LHCN-M2 (cell line): ENCODE measurements at places on chromosomes 3 and 15.
A peak's percentile ranks its signal among the peaks of the same experiment; 100 is the strongest.

- no peak for DNase-seq
Measured at GRCh38 chr15:101313041-101313761, 18.2 kb upstream of the SNRPA1 start.

DNA sequence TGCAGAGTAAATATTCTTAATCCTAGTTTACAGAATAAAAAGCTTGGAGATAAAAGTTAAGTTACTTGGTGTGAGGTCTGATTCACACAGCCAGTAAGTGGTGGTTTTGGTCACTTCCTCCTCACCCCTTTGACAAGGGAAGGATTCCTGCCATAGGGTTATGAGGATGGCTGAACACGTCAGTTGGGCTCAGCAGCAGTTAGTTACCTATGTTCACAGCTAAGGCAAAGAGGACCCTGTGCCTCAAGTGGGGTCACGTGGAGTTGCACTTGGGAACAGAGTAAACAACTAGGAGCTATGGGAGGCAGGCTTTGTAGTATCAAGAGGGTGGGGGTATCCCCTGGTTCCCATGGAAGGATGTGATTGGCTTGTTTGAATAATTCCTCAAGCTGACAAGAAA is 232.2 kb downstream of the UBE2E2 start:
- DNase-seq = no peak

DNA sequence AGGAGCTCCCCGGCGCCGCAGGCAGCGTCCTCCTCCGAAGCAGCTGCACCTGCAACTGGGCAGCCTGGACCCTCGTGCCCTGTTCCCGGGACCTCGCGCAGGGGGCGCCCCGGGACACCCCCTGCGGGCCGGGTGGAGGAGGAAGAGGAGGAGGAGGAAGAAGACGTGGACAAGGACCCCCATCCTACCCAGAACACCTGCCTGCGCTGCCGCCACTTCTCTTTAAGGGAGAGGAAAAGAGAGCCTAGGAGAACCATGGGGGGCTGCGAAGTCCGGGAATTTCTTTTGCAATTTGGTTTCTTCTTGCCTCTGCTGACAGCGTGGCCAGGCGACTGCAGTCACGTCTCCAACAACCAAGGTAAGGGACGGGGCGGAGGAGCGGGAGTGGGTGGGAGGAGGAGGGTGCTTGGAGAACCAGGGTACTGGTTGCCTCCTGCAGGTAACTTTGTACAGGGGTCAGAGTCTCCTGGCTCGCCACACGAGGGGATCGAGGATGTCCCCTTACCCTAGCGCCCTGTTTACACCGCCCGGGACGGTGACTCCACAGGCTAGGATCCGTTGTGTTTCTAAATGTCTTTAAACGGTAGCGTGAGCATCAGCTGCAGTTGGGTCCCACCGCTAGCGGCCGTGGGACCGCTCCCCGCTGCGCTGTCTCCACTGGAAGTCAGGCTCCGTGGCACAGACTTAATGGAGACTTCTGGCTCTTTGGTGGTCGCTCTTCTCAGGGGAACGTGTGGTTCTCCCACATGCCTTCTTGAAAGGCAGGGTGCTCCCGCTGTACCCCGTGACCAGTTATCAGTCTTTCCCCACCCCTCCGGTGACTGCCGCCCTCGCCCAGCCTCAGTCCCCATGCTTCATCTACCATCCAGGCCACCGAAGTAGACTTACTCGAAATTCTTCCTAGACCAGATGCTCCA is 515 bp downstream of the EPHA6 start:
- DNase-seq = no peak

GRCh38 chr3:29582273-29582672 is 301.4 kb downstream of the RBMS3 start:
- no peak for DNase-seq

- DNase-seq = no peak
Measured at GRCh38 chr15:70031713-70032112, 66.0 kb downstream of the TLE3 start.

GRCh38 chr3:24363242-24363641 is 131.4 kb downstream of the THRB start:
- DNase-seq = no peak

DNA sequence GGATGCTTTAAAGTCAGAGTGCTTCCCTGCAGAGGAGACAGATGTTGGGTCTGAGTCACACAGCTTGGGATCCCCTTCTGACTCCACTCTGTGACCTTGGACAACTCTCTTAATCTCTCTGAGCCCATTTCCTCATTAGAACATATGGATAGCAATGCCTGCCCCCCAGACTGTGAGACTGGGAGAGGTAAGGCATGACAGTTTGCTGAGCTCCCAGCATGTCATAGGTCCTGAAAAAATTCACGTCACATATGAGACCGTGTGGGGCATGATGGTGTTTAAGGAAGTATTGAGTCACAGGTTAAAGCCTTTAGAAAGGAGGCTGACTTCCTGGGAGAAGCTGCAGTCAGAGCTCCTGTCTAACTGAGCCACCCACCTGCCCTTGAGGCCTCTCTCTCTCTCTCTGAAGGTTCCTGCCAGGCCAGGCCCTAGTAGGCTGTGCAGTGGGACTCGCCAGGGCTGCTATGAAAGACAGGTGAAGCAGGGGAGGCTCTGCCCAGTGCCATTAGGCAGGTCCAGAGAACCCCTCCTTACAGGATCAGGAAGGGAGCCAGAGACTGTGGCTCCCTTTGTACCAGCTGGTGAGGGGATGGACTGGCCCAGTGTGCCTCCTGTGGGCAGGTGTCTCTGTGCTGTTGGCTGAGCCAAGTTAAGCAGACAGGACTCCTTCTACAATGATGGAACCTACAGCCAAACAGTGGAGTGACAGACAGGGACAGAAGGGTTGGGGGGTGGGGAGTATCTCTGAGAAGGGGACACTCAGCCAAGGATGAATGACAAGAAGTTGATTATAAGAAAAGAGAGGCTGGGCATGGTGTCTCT is 19.5 kb upstream of the DOCK3 start:
- DNase-seq = peak; percentile 55

DNA sequence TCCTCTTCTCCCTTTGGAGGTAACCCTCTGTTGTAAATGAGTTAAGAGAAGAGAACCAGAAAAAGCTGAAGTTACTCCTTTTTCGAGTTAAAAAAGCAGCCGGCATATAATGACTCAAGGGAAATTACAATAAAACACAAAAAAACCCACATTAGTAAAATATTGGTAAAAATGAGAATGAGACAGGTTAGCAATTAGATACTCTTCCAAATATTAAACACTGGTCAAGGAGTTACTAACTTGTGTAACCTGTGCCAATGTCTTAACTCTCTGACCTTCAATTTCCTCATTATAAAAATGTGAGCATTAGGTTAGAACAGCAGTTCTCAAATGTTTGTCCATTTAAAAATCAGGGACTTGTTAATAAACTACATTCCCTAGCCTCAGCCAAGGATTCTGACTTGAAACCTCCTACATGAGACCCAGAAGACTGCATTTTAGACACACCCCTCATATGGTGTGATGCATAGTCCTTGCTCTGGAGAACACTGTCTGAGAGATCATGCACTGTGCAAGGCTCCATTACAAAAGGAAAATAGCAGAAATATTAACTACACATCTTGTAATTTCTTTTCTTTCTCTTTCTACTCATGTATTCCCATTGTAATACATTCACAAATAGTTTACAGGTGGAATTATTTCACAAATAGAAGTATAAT is 42.7 kb upstream of the TOP2B start:
- DNase-seq = no peak

DNA sequence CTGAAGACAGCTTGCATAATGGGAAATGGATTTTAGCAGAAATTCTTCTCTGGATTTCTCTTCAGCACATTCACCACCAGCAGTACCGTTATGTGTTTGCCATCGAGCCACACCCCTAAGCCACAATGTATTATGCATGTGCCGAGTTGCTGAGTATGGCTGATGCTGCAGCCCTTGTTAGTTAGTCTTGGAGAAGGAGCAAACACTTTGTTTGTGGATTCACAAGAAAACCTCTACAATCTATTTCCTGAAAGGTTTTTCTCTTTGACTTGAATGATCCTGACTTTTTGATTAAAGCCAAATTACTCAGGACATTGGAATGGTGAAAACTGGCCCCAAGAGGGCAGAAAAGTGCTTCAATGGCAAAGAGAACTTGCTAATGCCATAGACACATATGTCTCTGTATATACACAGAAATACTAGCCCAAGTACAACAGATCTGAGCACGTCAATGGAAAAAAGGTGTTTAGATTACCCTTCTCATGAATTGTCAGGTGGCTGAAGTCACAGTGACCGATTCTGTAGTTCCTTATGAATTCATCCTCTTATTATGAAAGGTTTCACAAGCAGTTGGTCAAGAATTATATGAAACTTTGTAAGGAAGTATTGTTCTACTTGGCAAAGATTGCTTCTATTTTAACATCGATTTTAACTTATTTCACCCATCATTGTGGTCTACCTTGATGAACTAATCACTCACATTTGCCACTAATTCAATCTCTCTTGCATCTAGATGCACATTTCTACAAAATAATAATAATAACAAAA is 103.0 kb downstream of the P3H2 start:
- DNase-seq = peak; percentile 85

DNA sequence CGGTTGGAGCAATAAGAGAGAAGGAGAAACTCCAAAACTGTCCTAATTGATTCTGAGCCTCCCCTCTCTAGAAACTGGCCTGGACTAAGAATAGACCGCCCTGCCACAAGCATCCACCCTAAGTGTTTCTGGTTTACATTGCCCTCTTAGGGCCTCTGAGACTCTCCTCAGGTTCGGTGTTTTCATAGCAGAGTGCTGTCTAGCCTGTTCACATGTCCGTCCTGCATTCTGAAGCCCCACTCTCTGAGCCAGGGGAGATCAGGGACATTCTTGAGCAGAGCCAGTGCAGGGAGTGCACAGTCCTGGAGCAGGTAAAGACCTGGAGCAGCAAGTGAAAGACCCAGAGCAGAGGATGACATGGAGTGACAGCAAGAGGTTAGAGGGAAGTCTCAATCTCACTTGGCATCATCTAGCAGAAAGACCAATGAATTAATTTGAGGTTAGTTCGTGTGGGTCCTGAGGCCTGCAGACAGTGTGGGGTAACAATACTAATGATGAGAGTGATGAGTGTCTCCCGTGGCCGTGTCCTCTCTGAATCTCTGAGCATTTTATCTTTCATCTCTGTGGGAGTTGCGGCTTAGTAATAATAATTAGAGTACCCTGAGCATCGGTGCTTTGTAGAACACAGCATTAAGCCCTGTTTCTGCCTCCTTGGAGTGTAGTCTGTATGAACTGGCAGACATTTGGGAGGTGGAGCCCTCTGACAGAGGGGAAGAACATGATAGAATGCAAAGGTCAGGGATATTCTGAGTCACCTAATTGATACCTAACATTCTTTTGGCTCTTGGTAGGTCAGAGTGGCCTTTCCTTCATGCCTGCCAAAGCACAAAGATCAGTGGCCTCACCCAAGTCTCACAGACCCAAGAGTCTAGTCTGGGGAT is 24.6 kb downstream of the MAPKBP1 start:
- no peak for DNase-seq

- no peak for DNase-seq
Measured at GRCh38 chr3:53749448-53749847, 96.8 kb downstream of the CHDH start.

GRCh38 chr3:184633237-184633579 is 71.6 kb downstream of the EPHB3 start:
- no peak for DNase-seq

GRCh38 chr3:13352621-13353131 is 67.4 kb downstream of the NUP210 start:
- DNase-seq = no peak

DNA sequence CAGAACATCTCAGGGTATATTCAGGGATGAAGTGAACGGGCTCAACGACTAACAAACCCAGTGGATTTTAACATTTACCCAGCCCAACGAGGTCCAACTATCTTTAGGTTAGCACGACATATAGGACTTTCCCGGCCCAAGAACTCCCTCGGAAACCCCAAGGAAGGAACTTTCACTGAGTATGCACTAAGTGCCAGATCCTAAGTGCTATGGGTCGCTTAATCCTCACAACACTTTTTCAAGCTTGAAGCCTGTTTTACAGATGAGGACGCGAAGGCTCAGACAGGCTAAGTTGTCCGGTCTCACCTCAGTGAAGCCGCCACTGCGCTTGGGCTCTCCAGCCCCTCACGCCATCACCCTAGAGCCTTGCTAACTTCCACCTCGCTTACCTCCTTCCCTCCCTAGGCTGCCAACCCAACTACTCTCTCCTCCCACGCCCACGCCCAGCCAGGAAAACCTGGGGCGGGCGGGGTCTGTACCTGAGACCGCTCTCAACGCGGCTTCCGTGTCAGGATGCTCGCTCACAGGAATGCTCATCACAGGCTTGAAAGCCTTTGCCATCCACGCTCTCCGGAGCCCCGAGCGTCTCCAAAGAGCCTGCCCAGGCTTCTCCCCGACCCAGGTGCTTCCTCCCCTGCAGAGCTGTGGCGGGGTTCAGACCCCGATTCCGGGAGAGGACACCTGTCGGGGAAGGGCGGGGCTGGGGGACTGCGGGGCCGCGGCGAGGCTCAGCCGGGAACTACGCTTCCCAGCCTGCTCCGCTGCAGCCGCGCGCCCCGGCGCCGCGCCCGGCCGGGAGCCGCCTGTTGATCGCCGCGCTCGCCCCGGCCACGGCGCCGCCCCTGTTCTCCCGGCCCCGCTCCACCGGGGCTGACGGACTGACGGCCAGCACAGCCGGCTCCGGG is at the start of gene TMOD2:
Gene TMOD2 (plus strand): TSS at position 806 of the 905 bp plus-strand sequence. CDS start 14,845 bp downstream, outside the sequence.
- peak; percentile 18 for DNase-seq

DNA sequence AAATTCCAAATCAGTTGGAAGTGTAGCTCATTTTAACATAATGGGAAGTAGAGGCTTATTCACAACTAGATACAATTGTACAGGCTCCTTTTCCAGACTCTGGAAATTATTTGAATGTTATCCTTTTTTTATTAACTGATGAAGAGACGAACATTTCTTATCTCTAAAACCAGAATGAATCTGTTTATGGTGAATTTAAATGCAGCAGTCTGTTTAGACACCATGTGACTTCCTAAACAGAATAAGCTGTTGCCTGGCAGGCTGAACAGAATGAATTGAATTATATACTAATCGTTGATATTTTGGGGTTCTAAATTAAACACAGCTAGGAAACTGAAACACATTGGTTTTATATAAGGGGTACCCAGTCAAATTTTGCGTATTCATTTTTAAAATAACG is 4.0 kb downstream of the SEC61A1 start:
- no peak for DNase-seq

- DNase-seq = no peak
Measured at GRCh38 chr3:13191016-13191415, 117.8 kb upstream of the IQSEC1 start.

DNA sequence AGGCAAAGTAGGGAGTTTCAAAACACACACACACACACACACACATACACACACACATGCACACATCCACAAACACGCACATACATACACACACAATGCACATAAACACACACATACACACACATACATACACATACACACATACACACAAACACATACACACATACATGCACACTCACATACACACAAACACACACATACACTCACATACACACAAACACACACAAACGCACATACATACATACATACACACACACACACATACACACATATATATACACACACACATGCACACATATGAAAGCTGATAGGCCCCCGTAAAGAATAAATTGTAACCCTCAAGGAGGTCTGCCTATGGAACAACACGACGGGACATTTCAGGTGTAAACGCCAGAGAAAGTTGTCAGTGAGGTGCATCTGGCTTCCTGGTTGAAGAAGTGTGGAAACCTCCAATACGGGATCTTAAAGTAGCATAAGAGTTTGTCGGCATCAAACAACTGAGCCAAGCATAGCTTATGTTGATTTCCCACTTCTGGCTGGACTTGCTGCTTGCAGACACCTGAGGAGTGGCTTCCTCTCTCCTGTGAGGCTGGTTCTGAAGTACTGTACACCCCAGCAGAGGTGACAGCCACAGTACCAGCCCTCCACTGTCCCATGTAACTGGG is 5.8 kb downstream of the RFTN1 start:
- DNase-seq = no peak

- DNase-seq = no peak
Measured at GRCh38 chr15:40397688-40398412, 7.7 kb upstream of the IVD start.

GRCh38 chr3:21237638-21238037 is 513.4 kb downstream of the ZNF385D start:
- DNase-seq = no peak
